Iris pigment epithelial cell (primary cell): ENCODE measurements at places on chromosomes 1 and 21.

DNA sequence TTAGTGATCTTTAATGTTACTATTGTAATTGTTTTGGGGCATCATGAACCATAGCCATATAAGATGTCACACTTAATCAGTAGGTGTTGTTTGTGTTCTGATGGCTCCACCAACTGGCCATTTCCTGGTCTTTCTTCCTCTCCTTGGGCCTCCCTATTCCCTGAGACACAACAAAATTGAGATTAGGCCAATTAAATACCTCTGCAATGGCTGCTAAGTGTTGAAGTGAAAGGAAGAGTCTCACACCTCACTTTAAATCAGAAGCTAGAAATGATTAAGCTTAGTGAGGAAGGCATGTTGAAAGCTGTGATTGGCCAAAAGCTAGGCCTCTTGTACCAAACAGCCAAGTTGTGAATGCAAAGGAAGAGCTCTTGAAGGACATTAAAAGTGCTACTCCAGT, 30.7 kb downstream of the PPP2R5A start:
- peak; percentile 32 for DNase-seq

DNA sequence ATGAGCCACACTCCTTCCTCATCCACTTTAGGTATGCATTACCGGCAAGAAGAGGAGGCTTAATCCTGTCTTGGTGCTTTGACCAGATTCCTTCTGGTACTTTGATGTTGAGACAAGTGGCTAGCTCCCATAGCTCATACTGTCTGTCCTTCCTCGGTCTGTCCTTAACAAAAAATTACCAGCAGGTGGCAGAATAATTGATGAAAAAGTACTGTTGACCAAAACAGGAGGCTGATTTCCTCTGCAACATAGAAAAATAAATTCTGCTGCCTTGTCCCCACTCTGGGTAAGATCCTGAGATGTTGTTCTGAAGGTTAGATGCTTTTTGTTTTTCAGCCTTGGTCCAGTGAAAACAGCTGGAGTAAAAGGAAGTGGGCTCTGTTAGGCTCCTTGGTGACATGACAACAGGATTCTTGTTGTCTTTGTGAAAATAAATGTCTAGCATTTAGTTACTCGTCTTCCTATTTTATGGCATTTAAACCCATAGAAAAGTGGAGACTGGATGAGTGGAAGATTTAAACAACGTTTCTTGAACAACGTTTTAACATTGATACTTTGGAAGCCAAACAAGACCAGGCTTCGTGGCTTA, 11.2 kb upstream of the HJV start:
- DNase-seq = peak; percentile 56

GRCh38 chr21:25396135-25396711, 211.1 kb downstream of the MRPL39 start:
- DNase-seq = no peak

- DNase-seq = no peak
Measured at GRCh38 chr1:98133131-98133530, 212.3 kb upstream of the DPYD start.

GRCh38 chr1:72119491-72119890, 162.8 kb downstream of the NEGR1 start:
- DNase-seq = no peak

DNA sequence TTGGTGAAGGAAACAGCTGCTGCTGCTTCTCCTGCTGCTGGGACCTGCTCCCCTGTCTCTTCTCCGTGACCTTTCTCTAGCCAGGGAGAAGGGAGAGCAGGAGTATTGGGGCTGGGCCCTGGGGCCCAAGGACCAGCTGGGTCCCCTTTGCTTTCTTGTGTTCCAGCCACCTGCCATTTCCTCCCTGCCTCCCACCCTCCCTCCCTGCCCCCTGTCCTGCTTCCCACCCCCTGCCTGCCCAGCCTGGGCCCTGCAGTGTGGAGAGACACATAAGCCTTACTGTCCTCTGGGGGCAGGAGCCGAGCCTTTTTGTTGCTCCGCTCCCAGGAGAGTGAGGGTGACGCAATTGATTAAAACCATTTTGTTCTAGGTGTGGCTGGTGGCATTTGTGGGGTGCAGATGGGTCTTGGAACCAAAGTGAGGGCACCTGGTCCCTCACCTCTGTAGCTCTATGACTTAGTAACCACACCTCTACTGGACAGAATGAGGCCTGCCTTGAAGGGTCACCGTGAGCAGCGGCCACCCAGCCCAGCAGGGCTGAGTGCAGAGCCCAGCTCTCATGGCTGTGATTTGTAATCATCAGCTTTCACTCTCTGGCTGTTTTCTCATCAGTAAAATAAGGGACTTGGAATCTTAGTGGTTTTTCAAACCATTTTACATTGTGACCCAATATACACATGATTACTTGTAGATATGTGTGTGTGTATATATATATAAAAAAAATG, 13.9 kb upstream of the TMEM222 start:
- DNase-seq = no peak
